ENCODE measurements at places on chromosomes 5 and 9.

GRCh38 chr5:78972654-78973428 lies 12.3 kb downstream of the ARSB start:
- DNase-seq, result no peak

DNA sequence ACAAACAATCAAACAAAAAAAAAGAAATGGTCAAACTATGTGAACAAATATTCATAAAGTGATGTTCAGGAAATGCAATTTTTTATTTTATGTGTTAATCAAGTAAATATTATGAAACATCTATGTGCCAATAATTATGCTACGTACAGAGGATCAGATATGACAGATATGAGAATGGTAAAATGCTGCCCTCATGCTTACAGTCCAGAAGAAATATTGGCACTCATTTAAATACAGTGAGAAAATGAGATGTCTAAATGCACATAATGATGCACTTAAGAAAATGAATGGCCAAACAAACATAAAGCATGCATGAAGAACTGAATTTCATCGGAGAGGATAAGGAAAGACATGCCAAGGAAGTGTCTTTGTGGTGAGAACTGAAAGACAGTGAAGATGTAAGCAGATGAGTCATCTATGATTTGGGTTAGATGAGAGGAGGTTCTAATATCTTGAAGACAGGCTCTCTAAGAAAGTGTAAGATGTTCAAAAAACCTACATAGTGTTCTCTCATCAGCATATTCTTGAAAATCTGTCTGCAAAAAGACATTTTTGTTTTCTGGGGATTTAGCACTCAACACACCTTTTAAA lies 1231.1 kb upstream of the ACO1 start:
- DNase-seq, result no peak

- DNase-seq, result no peak
These were observed 215.5 kb downstream of the TMEM167A start for GRCh38 chr5:82861701-82862100.

GRCh38 chr9:117775591-117775990 lies 71.4 kb downstream of the TLR4 start:
- DNase-seq, result no peak

- DNase-seq, result no peak
These were observed 8.0 kb downstream of the NDUFS4 start for GRCh38 chr5:53568401-53568800.

- DNase-seq, result no peak
These were observed 168.4 kb upstream of the MPDZ start for GRCh38 chr9:13447843-13448422.

- DNase-seq, result no peak
These were observed 318.7 kb upstream of the IRX4 start for GRCh38 chr5:2201421-2201820.

DNA sequence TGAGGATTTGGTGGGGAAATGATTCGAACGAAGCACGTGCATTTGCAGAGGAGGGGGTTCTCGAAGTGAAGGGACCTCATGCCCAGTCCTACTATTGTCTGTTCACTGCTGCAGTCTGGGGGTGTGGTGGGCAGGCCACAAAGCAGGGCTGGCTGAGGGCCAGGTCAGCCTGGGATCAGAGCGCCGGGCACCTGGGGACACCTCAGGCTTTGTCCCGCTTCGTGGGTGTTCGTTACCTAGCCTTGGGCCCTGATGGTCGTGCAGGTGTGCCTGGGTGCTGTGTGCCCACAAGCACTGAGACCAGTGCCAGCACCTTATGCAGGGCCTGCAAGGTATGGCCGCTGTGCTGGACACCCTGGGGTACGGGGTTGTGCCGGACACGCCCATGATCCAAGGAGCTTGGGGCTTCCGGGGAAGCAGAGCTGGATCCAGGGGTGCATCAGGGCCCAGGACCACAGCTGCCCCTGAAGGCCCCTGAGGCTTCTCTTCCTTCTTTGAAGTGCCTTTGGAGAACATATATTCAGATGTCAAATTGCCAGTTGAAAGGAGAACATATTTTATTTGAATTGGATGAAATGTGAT lies 80.6 kb downstream of the COL5A1 start:
- DNase-seq, result no peak

GRCh38 chr5:151414536-151414935 lies 32.9 kb upstream of the SLC36A1 start:
- no peak for DNase-seq

- no peak for DNase-seq
These were observed 105.9 kb downstream of the DPYSL3 start for GRCh38 chr5:147403651-147404640.

DNA sequence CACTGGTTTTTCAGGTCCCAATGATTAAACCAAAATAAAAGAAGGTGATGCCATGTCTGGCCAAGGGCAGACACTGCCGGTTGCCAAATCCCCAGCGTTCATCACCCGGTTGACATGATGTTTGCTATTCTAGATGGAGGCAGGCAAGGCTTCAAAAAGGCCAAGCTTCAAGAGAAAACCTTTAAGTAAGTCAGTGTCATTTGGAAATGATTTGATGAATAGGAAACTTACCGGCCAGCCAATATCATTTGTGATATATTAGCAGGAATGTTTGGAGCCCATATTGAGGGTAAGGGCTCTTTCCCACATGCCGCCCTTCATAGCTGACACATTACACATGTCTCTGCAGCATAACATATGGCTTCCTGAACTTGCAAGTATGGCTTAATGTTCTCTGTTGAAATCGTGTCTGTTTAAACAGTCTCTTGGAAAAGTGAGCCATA lies 89.5 kb upstream of the TTC23L start:
- DNase-seq, result no peak

- DNase-seq, result no peak
These were observed 22.5 kb downstream of the PALM2AKAP2 start for GRCh38 chr9:109802491-109802890.

DNA sequence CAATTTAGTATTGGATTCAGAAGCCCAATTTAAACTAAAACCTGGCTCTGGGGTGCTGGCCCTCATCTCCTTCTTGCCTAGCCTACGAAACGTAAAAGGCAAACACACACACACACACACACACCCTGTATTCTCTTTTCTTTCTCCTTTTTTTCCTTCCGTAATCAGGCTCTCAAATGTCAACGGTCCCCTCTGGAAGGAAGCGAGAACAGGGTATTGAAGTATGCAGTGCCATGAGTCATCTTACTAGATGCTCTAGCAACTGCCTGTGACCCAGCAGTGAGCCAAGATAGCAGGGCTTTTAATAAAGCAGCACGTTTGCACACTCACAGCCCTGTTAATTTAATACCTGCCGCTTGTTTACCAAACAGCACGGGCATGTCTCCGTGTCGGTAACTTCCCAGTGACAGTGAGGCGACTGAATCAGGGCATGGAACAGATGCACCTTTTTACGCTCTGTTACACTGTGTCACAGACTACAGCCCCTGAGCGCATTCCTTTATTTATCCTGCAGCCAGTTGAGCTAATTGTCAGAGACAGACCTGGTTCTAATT lies 243.8 kb downstream of the BNC2 start:
- no peak for DNase-seq

GRCh38 chr5:132087176-132087575 lies 13.6 kb downstream of the CSF2 start:
- no peak for DNase-seq

- no peak for DNase-seq
These were observed 14.0 kb upstream of the TCF7 start for GRCh38 chr5:134100283-134101091.
